ENCODE measurements at places on chromosomes 7 and 10. TPM values are rescaled to one million over a fixed set of nuclear protein-coding genes. Genes with fewer than 3 reads are reported as not detected.

- H3K27ac ChIP-seq, result no peak overlapping the region
- no peaks in the 10 kb centered on the region for H3K27me3 ChIP-seq
- no peaks in the 10 kb centered on the region for H3K36me3 ChIP-seq
- no peak for DNase-seq
- no peak overlapping the region for H3K4me3 ChIP-seq
- peaks cover 29% of the 10 kb centered on the region for H3K4me1 ChIP-seq
These were observed 178.0 kb downstream of the SRPK2 start for GRCh38 chr7:105210721-105211205.

SPDYE9 gene
- total RNA-seq, result not detected

- H3K27me3 ChIP-seq, result peaks cover 20% of the 10 kb centered on the region
- H3K36me3 ChIP-seq, result peaks cover 10% of the 10 kb centered on the region
- H3K4me1 ChIP-seq, result no peaks in the 10 kb centered on the region
- no peak overlapping the region for H3K27ac ChIP-seq
- no peak overlapping the region for H3K4me3 ChIP-seq
These were observed 8.3 kb downstream of the LSM5 start for GRCh38 chr7:32481921-32482320.

DNA sequence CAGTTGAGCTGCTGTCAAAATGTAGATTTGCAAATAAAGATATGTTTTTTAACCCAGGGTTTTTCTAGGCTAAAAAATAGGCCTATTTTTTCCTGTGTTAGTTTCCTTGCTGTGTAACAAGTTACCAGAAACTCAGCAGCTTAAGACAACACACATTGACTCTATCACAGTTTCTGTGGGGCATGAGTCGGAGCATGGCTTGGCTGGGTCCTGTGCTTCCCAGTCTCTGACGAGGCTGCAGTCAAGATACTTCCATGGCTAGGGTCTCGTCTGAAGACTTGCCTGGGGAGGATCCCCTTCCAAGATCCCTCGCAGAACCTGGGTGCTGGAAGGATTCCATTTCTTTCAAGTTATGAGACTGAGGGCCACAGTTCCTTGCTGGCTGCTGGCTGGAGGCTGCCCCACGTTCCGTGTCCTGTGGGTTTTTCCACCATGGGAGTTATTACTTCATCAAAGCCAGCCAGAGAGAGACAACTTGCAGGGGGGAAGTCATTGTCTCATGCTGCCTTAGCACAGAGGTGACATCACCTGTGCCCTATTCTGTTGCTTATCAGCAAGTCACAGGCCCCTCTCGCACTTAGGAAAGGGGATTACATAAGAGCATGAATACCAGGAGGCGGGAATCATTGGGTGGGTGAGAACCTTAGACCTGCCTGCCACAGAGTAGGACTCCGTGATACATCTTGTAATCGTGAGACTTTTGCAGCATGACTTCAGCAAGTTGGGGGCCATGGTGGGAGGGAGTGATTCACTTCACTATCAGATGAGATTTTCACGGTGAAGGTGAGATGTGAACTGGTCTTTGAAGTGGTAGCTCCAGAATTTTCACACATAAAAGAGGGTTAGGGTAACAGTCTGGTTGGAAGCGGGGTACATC is 77.9 kb downstream of the CCNY start:
- DNase-seq, result no peak
- H3K27ac ChIP-seq, result no peak overlapping the region
- H3K4me1 ChIP-seq, result no peaks in the 10 kb centered on the region
- no peaks in the 10 kb centered on the region for H3K36me3 ChIP-seq
- H3K27me3 ChIP-seq, result no peaks in the 10 kb centered on the region
- no peak overlapping the region for H3K4me3 ChIP-seq

- no peaks in the 10 kb centered on the region for H3K4me1 ChIP-seq
- peaks cover 57% of the 10 kb centered on the region for H3K27me3 ChIP-seq
- no peak overlapping the region for H3K4me3 ChIP-seq
- no peaks in the 10 kb centered on the region for H3K36me3 ChIP-seq
- no peak overlapping the region for H3K27ac ChIP-seq
These were observed 8.3 kb downstream of the VSTM2A start for GRCh38 chr7:54550471-54550870.

Measured in Calu3 (cell line).